Putamen (tissue), 1 donor: ENCODE measurements at places on chromosomes 5 and 9.

DNA sequence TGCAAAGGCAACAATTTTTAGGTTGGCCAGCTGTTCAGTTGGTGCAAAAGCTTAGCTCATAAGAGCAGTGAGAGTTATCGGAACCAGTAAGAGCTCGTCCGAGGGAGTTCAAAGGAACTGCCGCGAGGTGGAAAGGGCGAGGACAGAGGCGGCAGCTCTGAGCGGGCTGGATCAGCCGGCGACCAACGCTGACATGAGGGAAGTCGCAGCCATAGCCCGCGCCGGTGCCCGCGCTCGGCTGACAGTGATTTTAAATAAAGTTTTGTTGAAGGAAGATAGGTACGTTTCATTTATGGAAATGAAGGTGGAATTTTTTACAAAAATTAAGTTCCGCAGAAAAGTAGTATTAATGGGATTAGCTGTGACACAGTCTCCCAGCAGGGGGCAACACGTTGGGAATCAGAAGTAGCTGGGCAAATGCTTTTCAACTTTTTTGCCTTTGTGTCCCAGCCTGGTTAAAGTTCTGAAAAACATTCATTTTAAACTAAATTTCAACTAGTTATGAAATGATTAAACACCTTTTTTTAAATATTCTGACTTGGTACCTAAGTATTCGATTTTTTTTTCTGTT, 43.2 kb downstream of the FBXO4 start:
- no peak for DNase-seq

DNA sequence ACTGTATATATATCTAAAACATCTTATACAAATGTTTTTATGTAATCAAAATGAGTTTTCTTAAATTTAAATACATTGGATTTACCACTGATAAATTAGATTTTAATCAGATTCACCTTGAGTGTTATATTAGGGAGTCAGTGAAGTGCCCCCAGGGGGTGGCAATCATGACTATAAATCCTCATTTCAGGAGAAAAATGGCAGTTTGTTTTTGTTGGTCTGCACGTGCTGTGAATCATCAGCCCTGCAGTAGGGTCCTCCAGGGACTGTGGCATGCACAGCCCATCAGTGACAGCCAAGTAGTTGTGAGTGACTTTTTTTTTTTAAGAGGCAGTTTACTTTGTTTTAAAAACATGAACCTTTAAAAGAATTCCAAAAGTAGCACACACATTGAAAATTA, 65.2 kb downstream of the ZSWIM6 start:
- DNase-seq: no peak

DNA sequence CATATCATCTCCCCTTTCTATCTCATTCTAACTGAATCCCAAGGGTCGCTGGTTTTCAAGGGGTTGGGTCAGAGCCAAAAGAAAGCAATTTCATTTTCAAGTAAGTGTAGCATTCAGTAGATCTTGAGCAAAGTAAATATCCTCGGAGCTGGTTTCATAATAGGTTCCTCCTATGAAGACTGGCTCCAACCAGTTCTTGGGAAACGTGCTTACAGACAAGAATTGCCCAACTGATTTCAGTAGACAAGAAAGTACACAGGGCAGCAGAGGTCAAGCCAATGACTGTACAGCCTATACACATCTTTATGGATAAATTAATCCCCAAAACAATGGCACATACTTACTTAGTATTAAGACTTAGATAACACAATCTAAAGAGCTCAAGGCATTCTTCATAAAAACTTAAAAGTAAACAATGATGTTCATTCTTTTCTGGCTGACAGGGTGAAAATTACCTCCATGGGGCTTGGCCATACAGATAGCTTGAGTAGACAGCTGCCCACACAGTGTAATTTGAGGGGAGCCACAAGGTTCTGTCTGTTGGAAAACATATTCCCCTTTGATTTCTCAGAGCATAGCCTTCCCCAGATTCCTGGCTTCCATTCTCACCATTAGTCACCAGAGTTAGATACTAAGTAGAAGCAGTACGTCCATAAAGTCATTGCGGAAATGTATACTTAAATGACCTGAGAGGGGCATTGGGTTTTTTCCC, 163.9 kb downstream of the ARRDC3 start:
- DNase-seq: no peak

- peak; percentile 78 for DNase-seq
These were observed at the start of gene ADGRV1 for GRCh38 chr5:90558344-90559192. Gene ADGRV1 (plus strand): TSS chr5:90558797. CDS start chr5:90558896, 99 bp downstream.

GRCh38 chr5:115419846-115420585, 123.6 kb upstream of the CCDC112 start:
- DNase-seq: no peak

DNA sequence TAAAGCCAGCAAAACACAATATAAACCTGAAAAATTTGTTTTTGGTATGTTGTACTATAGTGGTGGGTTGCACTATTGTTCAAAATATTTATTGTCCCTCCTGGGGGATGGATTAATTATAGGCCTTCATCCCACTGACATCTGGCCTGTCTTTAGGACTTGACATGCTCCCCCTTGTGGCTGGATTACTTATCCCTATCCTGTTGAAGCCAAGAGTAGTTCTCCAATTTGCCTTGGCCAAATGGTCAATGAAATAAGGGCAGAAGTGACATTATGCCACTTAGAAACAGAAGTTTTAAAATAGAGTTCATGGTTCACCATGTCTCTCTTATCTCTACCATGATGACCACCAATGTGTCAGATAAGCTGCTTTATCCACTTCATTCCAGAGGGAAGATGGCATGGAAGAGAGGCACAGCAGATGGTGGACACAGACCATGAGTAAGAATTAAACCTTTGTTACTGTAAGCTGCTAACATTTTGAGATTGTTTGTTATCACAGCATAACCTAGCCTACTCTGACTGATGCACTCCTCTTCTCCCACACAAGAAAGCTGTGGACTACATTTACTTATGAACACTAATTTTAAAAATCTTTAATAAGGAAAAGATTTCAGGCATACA, 29.2 kb upstream of the ARHGEF28 start:
- DNase-seq: no peak
